ENCODE measurements at places on chromosomes 2 and 18.
A peak's percentile ranks its signal among the peaks of the same experiment; 100 is the strongest.

GRCh38 chr2:178999476-178999875, 50.5 kb downstream of the CCDC141 start:
- DNase-seq, result no peak

DNA sequence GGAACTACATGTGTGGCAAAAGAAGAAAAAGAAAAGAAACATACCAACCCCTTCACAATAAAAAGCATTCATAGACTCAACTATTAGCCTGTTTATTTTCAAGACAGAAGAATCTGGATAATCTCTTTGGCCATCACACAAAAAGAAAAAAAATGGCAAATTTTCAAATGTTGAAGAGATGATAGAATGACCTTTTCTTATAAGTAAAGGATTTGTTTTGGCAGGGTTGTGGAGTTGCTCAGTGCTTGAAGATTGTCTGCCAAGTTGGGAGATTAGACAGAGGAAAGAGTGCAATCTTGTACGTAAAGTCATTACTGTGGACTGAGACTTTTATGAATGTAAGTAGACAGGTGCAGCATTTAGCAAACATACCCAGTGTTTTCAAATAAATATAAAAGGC, 18.5 kb upstream of the FAM171B start:
- DNase-seq, result no peak

GRCh38 chr18:13616525-13617035, 109.8 kb downstream of the FAM210A start:
- no peak for DNase-seq

- DNase-seq, result peak; percentile 52
Measured at GRCh38 chr2:70921031-70921430, 14.7 kb upstream of the ATP6V1B1 start.

- no peak for DNase-seq
Measured at GRCh38 chr18:22152093-22152492, 17.3 kb upstream of the GATA6 start.

DNA sequence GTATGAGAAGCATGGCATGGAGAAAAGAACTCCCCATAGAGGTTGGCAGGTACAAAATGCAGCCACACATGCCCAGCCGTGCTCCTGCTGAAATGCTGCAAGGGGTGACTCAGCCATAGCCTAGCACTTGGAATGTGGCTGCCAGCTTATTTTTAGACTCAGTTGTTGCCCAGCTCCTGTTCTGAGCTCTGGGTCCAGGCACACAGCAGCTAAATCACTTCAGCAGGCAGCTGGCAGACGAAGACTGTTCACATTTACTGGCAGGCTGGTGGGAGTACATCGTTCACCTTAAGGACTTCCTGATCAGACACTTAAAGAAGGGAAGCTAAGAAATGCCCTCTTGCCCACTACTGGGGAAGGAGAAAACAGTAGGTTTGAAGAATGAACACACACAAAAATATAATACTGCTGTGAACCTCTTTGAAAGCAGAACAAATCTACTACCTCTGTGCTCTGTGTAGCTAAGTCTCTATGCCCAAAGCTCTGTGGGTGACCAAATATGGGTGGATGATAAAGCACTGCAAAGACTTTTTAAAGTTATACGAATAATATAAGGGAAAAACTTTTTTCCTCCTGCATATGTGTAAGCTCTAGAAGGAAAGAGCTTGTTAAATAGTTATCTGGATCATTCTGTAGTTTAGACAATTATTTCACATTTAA, 146.1 kb downstream of the LNPK start:
- DNase-seq, result no peak

- no peak for DNase-seq
Measured at GRCh38 chr2:136342138-136342537, 224.2 kb upstream of the CXCR4 start.

DNA sequence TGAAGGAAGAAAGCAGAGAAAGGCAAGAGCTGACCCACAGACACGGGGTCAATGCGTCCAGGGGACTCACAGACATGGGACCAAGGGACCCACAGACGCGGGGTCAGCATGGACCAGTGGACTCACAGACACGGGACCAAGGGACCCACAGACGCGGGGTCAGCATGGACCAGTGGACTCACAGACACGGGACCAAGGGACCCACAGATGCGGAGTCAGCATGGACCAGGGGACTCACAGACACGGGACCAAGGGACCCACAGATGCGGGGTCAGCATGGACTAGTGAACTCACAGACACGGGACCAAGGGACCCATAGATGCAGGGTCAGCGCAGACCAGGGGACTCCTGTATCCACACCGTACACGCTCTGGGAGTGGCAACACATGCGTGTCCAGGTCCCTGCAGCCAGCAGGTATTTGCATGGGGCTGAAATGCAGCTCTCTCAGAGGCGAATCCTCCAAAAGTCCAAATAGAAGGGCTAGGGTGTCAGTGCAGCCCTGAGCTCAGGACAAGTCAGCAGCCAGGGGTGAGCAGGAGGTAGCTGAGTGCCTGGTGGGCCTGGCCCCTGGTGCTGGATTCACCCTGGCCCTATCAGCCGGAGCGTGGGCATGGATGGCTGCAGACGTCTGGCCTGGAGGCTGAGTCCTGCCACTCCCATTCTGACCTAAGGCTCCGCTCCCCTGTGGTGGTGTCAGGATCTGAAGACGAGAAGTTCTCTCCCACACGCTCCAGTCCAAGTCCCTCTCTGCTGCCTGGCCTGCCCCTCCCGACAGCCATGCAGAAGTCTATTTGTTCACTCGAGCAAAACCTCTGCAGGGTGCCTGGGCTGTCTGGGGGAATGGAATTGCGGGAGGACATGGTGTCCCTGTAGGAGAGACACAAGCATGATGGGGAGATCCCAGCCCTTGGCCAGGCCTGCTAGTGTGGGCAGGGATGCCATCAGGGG, 28.5 kb downstream of the TMEM18 start:
- DNase-seq, result peak; percentile 50

- no peak for DNase-seq
Measured at GRCh38 chr2:204691911-204692510, 146.7 kb downstream of the PARD3B start.

DNA sequence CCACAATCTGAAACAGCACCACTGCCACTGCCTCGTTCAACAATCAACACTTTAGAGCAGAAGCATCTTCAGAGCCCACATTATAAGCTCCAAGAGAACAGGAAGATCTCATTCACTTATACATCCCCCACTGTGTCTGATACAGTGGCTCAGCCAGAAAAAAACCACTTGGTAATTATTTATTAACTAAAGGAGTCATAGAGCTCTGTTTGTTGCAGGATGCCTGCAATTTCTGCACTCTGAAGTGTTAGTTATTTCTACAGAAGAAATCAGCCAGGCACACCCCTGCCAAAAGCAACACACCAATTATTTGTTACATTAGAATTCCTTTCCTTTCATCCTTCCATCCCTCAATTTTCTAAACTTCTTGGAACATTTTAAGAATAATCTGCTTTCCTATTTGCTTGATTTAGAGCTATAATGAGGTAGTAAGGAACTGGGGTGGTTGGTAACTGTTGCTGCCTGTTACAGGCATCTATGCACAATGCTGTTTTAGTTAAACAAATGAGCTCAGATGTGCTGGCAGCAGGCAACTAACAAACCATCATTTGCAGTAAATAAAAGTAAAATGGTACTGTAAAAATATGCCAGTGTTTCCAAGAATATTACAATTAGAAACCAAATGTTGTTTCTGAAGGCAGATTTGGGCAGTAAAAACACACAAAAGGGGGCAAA, 59.9 kb downstream of the DYM start:
- no peak for DNase-seq

DNA sequence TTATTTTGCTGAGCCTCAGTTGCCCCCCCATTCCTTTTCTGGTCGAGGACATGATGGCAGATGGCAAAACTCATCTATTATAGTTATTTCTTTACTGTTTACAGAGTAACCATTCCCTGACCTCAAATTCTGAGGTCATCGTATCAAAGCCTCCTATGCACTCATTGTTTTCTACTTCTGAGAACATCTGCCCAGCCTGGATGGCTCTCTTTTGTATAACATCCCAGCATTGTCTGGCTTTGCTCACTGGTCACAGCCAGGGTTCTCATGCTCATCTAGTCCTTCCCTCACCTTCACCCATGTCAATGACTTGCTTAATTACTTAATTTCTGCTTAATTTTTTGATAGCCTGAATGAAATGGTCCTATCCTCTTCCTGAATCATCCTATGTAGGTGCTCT, 472.1 kb downstream of the PARD3B start:
- no peak for DNase-seq

GRCh38 chr2:147487286-147487977, 357.4 kb upstream of the ACVR2A start:
- DNase-seq, result no peak

GRCh38 chr2:23425885-23426262, 40.9 kb downstream of the KLHL29 start:
- DNase-seq, result no peak

GRCh38 chr2:40680547-40680946, 228.7 kb upstream of the SLC8A1 start:
- no peak for DNase-seq

DNA sequence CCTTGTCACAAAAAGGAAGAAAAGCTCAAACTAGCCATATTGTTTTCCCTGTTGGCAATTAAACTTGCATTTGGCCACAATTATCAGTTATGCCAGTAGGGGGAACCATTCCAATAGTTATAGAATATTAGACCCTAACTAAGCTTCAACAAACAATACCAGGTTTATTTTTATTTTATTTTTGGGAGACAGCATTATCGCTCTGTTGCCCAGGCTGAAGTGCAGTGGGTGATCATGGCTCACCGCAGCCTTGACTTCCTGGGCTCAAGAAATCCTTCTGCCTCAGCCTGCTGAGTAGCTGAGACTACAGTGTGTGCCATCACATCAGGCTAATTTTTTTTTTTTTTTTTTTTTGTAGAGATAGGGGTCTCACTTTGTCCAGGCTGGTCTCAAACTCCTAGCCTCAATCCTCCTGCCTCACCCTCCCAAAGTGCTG, 102.1 kb downstream of the ATAD2B start:
- DNase-seq, result no peak

GRCh38 chr2:168934826-168935225, 33.7 kb downstream of the G6PC2 start:
- DNase-seq, result no peak

- no peak for DNase-seq
Measured at GRCh38 chr2:232276733-232277313, 101.7 kb upstream of the ALPP start.

GRCh38 chr2:16406496-16407289, 258.9 kb downstream of the CYRIA start:
- no peak for DNase-seq

- DNase-seq, result no peak
Measured at GRCh38 chr2:105510761-105511528, 112.1 kb upstream of the FHL2 start.

- no peak for DNase-seq
Measured at GRCh38 chr18:7464245-7464966, 102.7 kb upstream of the PTPRM start.

GRCh38 chr18:30828700-30829099, 213.8 kb downstream of the DSC3 start:
- DNase-seq, result no peak

- DNase-seq, result no peak
Measured at GRCh38 chr18:66833646-66834045, 229.8 kb upstream of the CDH19 start.

- DNase-seq, result no peak
Measured at GRCh38 chr2:150464270-150464669, 23.2 kb downstream of the RND3 start.

- DNase-seq, result peak; percentile 82
Measured at GRCh38 chr2:126657148-126657635, 1.2 kb downstream of the GYPC start.

GRCh38 chr2:143759455-143759854, 630.2 kb downstream of the ARHGAP15 start:
- DNase-seq, result no peak

DNA sequence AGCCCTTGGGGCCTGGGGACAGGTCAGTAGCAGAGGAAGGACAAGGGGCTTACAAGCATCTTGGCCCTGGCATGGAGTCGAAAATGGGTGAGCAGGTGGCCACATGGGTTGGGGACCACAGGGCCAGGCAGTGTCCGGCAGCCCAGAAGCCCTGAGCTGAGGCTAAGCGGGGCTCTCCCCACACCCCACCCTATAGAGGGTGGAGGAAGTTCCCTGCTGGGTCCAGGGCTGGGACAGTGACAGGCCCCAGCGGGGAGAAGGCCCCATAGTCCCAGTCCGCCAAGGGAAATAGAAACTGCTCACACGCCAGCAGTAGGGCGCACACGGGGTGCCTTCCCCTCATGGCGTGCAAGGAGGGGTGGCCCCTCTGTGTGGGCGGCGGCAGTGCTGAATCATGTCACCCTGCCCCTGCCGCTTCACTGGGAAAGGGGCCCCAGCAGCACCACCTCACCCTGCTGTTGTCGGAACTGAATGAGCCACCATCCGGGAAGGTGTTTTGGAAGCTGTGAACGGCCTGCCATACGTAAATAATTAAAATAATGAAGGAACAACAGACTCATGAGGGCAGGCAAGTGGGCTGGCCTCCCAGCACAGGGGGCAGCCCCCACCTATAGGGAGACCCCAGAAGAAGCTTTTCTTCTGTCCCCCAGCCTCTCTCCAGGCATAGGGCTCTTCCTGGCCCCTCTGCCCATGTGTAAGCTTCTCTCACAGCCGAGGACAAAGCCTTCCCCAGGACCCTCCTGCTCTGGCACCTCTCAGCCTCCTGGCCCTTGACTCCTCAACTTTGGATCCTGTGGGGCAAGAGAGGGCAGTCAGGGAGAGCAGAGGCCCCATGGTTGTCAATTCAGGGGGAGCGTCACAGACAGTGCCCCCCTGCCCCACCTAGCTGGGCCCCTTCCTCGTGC, 12.7 kb upstream of the DUSP2 start:
- DNase-seq, result peak; percentile 97

GRCh38 chr2:166960702-166961270, 72.5 kb downstream of the XIRP2 start:
- DNase-seq, result no peak

- DNase-seq, result no peak
Measured at GRCh38 chr18:73896685-73897084, 250.9 kb downstream of the FBXO15 start.

GRCh38 chr2:231554327-231554726, 24.1 kb upstream of the NMUR1 start:
- no peak for DNase-seq

DNA sequence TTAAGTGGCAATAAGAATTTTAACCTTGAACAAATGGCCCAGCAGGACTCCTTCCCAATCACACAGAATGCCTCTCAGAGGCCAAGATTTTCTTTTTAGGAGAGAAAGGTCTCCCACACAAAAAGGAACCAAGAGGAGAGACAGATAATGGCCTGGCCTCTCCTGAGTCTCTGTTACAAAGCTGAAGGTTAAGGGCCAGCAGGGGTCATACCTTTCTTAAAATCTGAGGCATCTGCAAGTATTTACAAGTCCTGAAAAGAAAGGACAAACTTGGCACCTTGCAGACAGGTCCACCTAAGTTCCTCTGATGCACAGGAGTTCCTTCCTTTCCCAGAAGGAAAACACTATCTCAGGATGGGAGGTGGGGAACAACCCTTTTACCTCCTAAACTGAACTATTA, 142.3 kb downstream of the TMEM163 start:
- DNase-seq, result no peak

GRCh38 chr2:112927745-112928144, 16.8 kb downstream of the IL37 start:
- DNase-seq, result no peak

DNA sequence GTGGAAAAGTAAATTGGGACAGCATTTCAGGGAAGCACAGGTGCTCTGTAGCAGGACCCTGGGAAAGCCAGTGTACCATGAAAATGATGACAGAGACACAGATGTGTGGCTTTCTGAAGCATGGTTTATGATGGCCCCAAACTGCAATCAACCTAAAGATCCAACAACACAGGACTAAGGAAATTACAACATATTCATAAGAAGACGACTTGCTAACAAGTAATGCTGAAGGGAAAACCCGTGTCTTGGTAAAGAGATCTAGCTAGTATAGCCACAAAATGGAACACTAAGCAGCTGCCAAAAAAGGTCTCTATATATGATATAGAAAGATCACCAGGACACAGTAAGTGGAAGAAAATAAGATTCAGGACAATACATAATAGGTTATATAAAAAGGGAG, 53.2 kb downstream of the UXS1 start:
- DNase-seq, result no peak
